ENCODE measurements at places on chromosomes 4 and X.
A peak's percentile ranks its signal among the peaks of the same experiment; 100 is the strongest.

DNA sequence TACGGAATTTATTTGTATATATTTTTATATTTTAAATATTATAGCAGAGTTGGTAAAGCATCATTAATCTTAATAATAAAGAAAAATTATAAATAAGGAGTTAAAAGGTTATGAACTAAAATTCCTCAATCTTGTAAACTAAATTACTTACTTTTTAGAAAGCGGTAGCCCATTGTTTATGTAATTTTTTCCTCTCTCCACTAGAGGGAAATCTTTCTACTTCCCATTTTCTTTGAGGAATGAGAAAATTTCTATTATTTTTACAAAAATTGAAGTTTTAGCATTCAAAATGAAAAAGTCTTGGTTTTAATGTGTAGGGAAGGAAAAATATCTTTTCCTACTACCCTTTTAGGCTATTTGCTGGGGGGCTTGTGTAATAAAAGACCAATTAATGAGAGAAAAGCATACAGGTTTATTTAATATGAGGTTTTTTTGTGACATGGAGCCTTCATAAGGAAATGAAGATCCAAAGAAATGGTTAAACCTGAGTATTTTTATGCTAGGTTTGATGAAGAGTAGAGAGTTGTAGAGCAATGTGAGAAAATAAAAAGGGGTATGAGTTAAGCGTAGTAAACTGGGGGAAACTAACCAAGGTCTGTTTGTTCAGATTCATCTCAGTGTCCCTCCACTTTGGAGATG, 68.7 kb upstream of the ADAD1 start:
- no peak for DNase-seq

DNA sequence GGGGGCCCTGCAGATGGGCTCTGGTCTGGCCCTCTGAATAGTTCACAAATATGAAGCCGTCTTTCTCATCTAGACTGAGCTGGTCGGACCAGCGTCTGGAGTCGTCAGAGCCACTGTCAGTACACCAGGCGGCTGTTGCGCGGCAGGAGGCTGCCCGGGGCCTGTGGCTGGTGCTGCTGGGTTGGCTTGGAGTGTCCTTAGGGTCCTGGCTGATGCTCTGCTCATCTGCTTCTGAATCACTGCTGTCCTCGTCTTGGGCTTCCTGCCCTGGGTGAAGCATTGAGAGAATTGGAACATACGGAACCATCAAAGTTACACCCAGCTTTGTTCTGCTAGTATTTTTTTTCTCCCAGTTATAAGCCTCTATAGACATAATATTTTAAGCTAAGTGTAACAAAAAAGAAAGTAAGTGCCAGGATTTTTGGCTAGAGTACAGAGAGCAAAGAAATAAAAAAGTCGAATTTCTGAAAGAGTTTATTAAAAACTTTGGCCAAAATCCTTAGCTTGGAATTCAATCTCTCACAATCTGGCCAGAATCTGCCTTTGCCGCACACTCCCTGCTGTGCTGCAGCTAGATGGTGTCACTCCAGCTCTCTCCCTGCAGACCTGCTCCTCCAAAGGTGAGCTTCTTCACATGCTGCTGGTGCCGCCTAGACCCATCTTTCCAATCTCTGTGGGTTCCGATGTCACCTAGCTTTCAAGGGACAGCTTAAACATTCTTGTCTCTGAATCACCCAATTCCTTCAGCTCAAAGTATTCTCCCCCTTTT, 96.2 kb downstream of the CDS1 start:
- DNase-seq: no peak

GRCh38 chrX:93259029-93259428, 414.3 kb downstream of the NAP1L3 start:
- no peak for DNase-seq

DNA sequence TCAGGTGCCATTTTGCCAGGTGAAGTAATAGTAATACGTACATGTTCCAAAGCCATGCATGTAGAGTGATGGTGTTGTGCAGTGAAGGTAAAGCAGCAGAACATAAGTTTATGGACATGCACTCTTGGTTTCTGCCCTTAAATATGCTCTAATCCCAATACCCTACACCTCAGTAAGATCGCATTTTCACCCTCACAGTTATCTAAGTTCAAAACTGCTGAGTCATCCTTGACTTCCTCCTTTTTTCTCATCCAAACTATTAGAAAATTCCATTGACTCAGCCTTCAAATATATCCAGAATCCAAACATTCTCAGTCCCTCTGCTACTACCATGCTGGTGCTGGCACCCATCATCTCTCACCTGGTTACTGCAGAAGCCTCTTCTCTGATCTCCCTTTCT, 652.9 kb upstream of the IGFBP7 start:
- no peak for DNase-seq

GRCh38 chr4:25943805-25944204, 29.8 kb downstream of the SMIM20 start:
- DNase-seq: no peak

GRCh38 chr4:26859762-26860156, 882 bp upstream of the STIM2 start:
- no peak for DNase-seq

DNA sequence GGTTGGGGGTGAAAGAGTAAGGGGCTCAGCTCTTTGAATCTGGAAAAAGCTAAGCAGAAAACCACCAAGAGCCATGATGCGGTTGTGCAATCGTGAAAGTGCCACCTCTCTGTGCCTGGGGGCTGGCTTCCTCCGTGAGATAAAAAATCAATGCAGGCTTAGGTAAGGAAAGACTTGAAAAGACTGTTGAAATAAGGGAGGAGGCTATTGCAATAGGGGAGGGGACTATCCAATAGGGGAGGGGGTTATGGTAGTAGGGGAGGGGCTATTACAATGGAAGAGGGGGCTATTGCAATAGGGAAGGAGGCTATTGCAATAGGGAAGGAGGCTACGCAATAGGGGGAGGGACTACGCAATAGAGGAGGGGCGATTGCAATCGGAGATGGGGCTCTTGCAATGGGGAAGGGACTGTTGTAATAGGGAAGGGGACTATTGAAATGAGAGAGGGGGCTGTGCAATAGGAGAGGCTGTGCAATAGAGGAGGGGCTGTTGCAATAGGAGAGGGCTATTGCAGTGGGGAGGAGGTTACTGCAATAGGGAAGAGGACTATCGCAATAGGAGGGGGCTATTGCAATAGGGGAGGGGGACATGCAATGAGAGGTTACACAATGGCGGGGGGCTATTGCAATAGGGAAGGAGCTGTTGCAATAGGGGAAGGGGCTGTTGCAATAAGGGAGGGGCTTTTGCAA, 162.3 kb upstream of the PSAPL1 start:
- DNase-seq: no peak

- no peak for DNase-seq
Observed at GRCh38 chrX:85980286-85980685, 67.1 kb downstream of the CHM start.

DNA sequence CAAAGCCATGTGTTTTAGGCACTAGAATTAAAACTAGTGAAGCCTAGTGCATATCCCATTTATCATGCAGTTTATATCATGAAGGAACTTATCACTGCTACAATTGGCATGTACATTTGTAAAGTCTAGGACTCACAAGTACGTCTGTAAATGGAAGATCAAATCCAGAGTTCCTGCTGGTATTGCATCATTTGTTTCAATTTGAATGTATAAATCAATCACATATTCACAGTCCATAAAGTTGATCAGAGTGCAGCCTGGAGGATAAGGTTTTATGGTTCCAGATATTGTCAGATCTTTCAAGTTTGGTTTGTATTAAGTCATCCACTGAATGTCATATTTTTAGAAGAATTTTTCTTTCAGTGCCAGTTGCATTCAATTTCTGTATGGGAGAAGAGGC, 32.6 kb upstream of the PDE5A start:
- DNase-seq: no peak

- no peak for DNase-seq
Observed at GRCh38 chrX:96204928-96205327, 479.7 kb upstream of the DIAPH2 start.

- DNase-seq: no peak
Observed at GRCh38 chr4:146472404-146472803, 49.3 kb downstream of the SLC10A7 start.

GRCh38 chr4:40524366-40525041, 105.2 kb downstream of the RBM47 start:
- DNase-seq: no peak

DNA sequence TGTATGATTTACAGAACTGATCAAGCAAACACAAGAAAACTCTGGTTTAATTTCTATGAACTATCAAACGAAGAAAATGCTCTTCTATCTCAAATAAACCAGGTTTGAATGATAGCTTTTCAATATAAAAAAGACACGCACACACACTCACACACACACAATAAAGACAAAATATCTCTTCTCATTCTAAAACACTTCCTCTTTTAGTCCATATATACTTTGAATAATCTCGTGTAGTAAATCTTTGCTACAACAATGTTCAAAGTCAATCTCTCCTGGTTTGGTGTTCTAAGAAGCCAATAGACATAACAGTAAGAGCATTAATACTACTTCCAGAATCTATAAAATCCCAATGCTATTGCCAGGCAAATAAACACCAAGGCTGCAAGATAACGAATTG, 13.3 kb downstream of the CXCL2 start:
- no peak for DNase-seq

- no peak for DNase-seq
Observed at GRCh38 chr4:109735566-109736365, 5.9 kb upstream of the PLA2G12A start.

- DNase-seq: no peak
Observed at GRCh38 chr4:81971061-81971460, 402.7 kb downstream of the HNRNPD start.

- no peak for DNase-seq
Observed at GRCh38 chr4:83036991-83037665, 2.1 kb downstream of the COPS4 start.

- no peak for DNase-seq
Observed at GRCh38 chr4:39020130-39020529, 12.1 kb downstream of the TMEM156 start.

DNA sequence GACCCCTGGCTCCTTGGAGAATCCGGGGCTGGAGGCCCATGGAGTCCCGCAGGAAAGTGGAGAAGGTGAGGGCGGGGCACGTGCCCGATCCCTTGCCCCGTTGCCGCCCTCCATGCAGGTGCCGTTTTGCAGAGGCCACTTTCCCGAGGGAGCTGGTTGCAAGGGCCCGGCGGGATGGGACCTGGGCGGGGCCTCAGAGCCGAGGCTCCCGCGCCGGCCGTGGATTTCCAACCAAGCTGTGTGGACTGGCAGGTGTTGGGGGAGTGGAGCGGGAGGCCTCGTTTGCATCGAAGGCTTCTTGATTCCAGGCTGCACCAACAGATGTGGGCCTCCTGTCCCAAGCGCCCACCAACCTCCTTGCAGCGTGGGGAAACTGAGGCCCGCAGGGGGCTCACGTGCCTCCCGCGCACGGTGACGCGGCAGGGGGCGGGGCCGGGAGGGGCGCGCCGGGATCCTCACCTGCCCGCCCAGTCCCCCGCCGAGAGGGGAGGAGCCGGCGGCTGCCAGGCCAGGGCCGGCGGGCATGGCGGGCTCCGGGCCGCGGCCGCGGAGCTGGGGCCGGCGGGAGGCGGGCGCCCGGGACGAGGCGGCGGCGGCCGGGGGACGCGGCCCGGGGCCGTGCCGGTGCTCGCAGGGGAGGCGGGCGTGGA, 24.9 kb downstream of the SH3BP2 start:
- DNase-seq: peak; percentile 86

- DNase-seq: no peak
Observed at GRCh38 chr4:78527555-78527954, 24.0 kb upstream of the ANXA3 start.

GRCh38 chrX:110852180-110852579, 56.6 kb upstream of the CHRDL1 start:
- DNase-seq: peak; percentile 3

- no peak for DNase-seq
Observed at GRCh38 chr4:76800902-76801301, 97.0 kb downstream of the SOWAHB start.

All from GM20000 (cell line).